CD4-positive, alpha-beta T cell treated with Interleukin-10 for 1 hour (primary cell): ENCODE measurements at places on chromosomes 4 and X.

DNA sequence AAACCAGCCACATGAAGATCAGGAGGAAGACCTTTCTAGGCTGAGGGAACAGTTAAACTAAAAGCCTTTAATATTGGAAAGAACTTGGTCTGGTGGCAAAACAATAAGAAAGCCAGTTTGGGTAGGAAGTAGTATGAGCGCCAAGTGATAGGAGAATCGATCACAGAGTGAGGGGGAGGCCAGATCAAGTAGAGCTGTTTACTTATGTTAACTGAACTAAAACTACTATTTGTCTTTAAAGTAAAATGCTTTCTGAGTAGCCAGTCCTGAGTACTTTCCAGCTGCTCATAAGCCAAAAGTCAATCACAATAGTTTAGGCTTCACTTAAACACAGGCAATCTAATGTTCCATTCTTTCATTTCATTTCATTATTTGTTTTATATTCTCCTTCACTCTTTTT, 62.8 kb upstream of the RPA4 start:
- DNase-seq = no peak

DNA sequence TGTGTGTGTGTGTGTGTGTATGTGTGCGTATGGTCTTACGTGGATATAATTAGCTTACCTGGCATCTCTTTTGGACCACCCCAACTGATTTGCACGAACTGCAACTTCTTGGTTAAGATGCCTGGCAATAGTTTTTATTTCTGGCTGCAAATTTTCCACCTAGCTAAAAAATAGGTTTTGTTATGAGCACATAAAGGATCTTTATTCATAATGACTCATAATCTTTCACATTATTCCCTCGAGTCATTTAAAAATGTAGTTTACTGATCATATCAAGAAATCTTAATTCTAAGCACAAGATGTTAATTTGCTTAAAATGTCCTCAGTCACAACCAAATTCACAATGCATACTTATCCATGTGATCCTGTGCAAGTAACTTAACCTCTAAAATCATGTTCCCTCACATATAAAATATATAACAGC, 1.5 kb downstream of the COX18 start:
- DNase-seq = peak; percentile 22

DNA sequence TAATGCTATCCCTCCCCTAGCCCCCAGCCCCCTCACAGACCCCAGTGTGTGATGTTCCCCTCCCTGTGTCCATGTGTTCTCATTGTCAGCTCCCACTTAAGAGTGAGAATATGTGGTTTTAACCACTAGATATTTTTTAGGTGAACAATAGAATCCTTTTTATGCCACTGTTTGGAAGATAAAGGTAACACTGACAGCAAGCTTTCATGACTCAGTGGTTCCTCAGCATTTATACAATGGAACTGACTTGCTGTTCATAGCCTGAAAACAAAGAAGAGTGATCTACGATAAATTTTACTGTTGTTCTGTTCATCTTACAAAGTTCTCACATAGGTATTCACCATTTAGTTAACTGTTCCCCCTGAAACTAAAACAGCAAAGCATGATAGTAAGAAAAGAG, 147.8 kb downstream of the ARHGAP10 start:
- no peak for DNase-seq

- no peak for DNase-seq
Observed at GRCh38 chr4:152072001-152072485, 311.2 kb upstream of the GATB start.

DNA sequence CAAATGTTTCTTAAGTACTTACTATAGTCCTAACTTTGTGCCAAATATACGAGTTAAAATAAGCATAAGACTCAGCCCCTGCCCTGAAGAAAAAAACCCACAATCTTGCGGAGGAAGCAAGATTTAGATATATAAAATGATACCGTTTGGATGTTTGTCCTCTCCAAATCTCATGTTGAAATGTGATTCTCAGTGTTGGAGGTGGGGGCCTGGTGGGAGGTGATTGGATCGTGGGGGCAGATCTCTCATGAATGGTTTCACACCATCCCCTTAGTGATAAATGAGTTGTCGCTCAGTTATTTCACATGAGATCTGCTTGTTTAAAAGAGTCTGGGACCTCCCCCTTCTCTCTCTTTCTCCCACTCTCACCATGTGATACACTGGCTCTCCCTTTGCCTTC, 28.7 kb downstream of the EFHC2 start:
- DNase-seq = no peak
